CD4-positive, alpha-beta T cell treated with Interleukin-12 subunit alpha and Interleukin-12 subunit beta, for 1 hour (primary cell): ENCODE measurements at places on chromosomes 2 and 18.

DNA sequence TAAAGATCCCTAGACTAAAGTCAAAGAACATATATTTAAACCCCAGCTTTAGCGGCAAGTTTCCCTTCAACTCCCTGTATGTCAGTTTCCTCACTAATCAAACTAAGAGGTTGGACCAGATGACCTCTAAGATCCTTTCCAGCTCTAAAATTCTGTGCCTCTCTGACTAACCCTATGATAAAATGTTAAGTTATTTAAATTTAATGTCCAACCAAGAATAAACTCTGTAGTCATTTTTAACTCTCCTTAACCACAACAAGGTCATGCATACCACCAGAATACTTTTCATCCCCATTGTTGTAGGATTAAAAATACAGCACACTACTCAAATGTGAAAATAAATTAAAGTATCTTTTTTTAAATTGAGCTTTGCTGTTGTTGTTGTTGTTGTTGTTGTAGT, 5.2 kb upstream of the PDE1A start:
- DNase-seq, result no peak

DNA sequence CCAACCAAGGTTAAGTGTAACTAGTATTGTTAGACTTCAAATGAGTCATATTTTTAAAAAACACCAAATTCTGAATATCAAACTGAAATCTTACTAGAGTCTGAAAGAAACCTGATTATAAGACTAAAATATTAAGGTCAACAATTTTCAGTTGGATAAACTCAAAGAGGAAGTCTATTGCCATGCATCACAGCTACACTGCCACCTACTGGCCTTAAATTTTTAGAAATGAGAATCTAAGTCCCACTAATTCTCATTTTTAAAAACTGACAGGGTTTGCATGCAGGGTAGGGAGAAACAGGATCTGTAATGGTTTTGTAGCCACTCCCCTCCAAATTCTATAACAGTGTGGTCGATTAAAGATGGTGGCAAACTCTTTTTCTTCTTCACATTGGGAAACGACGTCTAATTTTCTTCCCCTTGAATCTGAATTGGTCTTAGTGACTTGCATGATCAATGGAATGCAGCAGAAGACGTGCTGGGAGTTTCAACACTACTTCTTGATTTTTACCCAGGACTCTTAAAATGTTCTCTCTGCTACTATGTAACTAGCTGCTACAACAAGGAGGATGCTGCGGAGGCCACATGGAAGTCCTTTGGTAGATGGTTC, 176.1 kb upstream of the SESTD1 start:
- peak; percentile 34 for DNase-seq

- DNase-seq, result no peak
Measured at GRCh38 chr2:159140070-159140769, 146.3 kb downstream of the WDSUB1 start.

DNA sequence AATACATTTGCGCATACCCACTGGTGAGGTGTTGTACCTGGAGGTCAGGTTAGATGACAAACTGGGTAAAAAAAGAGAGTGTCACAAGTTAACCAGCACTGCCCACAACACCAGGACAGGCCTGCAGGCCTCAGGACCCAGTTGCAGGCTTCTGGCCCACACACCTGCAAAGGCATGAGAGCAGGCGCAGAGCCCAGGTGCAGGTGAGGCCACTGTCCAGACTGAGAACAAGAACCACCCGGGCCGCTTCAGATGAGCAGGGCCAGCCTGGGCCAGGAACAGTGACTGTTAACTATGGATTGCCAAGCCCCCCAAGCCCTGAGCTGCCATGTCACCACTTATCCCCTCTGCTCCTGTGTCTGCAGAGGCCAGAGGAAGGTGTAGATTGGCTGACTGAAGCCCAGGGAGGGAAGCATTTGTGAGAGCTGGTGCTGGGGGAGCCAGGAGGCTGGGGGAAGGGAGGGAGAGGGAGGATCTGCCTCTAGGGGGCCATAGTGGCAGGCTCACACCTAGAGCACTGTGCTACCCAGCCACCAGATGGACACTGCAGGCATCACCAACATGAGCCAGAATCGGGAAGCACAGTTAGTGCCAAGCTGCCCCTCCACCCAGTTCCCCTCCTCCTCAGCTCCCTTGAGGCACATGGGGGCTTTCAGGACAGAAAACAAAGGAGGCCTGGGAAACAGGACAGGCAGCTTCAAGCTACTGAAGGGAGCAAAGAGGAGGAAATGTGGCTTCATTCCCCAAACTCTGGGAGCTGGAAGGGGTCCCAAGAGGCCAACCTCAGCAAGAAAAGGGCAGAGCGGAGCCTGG, 35.4 kb downstream of the SFXN5 start:
- DNase-seq, result no peak

DNA sequence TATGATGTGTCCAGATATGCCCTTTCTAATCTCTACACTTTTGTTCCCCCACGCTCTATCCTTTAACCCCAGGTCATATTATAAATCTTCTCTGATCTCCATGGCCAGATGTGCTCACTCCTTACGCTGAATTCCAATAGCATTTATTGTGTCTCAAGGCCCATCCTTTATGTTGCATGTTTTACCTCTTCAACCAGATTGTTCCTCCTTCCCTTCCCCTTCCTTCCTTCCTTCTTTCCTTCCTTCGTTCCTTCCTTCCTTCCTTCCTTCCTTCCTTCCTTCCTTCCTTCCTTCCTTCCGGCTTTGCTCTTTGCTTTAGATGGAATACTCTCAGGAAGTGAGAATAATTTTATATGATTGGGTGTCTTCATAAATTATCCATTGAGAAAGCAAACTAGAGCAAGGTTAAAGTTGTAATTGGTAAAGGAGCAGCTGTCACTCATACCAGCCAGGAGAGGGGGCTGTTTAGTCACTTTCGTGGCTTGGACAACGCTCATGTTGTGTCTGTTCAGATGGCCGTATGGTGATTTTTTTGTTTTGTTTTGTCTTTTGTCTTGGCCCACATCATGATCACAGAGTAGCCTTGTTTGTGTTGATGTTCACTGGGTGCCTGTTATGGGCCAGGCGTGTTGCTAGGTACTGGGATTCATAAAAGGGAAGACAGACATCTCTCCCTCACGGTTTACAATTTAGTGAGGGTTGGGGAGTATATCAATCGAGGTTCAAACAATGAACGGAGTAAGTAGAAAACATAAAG, 68.0 kb downstream of the DAW1 start:
- no peak for DNase-seq

GRCh38 chr2:105139556-105140239, 101.8 kb downstream of the MRPS9 start:
- no peak for DNase-seq

DNA sequence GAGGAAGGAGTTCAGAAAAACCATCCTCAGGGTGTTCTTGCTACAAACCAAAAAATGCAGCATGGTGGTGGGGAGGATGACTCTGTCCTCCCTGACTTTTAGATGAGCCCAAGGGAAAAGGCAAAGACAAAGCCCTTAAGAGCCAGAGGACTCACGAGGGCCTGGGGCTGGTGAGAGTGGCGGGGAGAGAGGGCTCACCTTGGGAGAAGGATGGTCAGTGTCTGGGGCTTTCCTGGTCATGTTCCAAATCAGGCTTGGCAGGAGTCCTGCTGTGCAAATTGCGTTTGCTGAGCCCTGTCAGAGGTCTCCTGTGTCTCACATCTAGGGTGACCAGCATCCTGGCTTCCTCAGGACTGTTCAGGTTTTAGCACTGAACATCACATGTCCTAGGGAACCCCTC, 4.7 kb downstream of the UGT1A1 start:
- DNase-seq, result no peak

- DNase-seq, result no peak
Measured at GRCh38 chr2:169087757-169088379, 18.5 kb downstream of the DHRS9 start.

- no peak for DNase-seq
Measured at GRCh38 chr2:192413812-192414681, 219.3 kb upstream of the TMEFF2 start.

- DNase-seq, result no peak
Measured at GRCh38 chr2:21361384-21361783, 237.6 kb downstream of the TDRD15 start.

GRCh38 chr18:73283788-73284187, 416.0 kb upstream of the NETO1 start:
- no peak for DNase-seq

GRCh38 chr2:190791976-190792575, 88.5 kb upstream of the GLS start:
- no peak for DNase-seq

- DNase-seq, result no peak
Measured at GRCh38 chr18:9870431-9871008, 15.3 kb upstream of the TXNDC2 start.

DNA sequence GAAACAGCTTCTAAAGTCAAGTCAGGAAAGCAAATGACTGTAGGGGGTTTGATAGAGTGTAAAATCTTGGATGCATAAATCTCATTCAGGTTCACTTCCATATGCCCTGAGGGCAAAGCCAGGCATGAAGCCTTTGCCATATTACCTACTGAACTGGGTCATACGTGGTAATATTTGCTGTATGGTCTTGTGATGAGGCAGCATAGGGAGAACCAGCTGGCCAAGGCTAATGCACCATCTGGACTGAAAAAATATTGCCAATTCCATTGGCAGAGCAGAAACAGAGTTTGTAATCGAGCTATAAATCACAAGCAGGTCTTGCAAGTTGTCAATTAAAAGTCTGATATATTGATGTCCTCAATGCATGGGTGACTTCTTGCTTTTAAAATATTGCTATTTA, 243.8 kb downstream of the ERBB4 start:
- DNase-seq, result no peak

GRCh38 chr2:74317701-74318100, 25.5 kb downstream of the SLC4A5 start:
- DNase-seq, result no peak

- peak; percentile 94 for DNase-seq
Measured at GRCh38 chr2:199911052-199911876, at the start of gene C2orf69. TSS of gene C2orf69 (plus strand) at chr2:199911293. CDS start at chr2:199911439, 146 bp downstream.

- DNase-seq, result no peak
Measured at GRCh38 chr2:113705982-113706523, 50.4 kb downstream of the SLC35F5 start.

GRCh38 chr18:26721854-26722564, 143.5 kb downstream of the AQP4 start:
- DNase-seq, result no peak

DNA sequence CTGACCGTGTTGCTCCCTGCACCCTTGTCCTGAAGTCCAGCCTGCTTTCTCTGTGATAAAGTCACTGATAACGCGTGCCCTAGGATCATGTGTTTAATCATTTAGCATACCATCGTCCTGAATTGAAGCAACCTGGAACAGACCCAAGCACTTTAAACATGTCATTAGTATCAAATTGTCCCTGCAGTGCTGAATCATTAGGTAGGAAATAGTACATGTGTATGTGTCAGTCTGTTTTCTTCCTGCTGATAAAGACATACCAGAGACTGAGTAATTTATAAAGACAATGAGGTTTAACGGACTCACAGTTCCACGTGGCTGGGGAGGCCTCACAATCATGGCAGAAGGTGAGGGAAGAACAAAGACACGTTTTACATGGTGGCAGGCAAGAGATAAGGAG, 2.8 kb downstream of the ASB18 start:
- no peak for DNase-seq

- no peak for DNase-seq
Measured at GRCh38 chr2:20037660-20038059, 13.8 kb downstream of the LAPTM4A start.

- no peak for DNase-seq
Measured at GRCh38 chr2:192059266-192059665, 135.5 kb downstream of the TMEFF2 start.

DNA sequence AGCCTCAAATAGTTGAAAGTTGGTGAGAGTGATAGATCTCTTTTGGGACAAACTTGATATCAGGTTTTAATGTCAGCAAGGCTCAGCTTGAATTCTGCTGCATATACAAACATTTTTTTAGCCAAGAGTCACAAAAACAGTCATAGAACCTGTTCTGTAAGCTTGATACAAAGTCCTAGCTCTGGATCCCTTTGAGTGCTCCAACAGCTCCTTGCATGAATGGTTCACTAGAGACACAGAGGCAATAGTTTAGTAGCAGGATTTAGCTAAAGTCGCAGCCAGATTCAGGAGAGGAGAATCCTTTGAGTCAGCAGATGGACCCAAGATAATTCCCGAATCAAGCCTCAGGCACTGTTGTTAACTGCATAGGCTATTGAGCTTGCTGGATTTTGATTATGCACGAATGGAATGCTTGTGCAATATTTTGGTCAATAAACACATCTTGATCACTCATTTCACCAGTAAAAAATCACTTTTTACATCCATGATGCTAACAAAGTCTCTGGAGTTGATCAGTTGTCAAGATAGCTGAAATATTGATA, 148.6 kb downstream of the KLHL14 start:
- no peak for DNase-seq

- no peak for DNase-seq
Measured at GRCh38 chr2:41907141-41907540, 140.7 kb upstream of the PKDCC start.

- no peak for DNase-seq
Measured at GRCh38 chr2:163255086-163255485, 416.5 kb upstream of the KCNH7 start.

DNA sequence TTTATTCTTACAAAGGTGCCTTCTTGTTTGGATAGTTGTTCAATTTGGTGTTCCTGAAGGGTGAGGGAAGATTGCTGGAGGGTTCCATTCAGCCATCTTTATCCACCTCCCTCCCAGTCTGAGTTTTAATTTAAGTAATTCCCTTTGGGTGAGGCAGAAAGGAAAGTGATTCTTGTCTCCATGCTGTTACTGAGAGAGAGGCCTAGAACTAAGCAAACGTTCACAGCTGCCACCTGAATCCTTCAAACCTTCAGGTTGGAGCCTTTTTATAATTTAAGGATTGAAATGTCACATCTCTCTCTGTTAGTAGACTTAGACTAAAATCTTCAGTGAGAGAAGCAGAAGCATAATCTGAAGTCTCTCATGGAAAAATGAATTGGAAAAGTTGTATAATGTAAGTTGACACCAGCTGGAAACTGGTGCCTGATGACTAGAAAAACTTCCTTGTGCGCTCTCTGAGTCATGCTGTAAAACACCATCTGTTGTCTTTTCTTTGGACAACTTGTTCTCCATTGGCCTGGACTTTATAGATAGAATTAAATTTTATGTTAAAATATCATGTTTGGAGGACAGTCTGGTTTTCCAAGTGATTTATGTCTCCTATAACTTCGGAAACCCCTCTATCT, 14.6 kb downstream of the STRADB start:
- no peak for DNase-seq

- no peak for DNase-seq
Measured at GRCh38 chr2:102191501-102191900, 4.7 kb downstream of the IL1RL2 start.

DNA sequence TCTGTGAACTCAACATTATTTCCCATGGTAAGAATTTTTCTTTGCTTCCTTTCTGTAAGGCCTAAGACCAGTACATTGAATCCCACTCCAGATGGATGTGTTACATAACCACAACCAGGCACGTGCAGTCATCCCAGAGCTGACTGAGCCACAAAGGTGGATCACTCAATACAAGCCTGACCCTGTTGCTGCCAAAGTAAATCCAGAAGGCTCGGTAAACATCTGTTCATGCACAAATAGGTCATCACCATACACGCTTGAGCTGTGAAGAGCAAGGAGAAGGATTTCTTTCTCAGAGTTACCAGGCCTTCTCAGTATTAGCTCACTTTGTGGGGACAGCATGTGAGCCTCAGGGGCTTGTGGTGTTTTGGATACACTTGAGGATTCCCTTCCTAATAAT, 791.4 kb upstream of the FANCL start:
- no peak for DNase-seq
